Activated CD4-positive, alpha-beta T cell treated with anti-CD3 and anti-CD28 coated beads, Interleukin-2, Interleukin-6, amounts not matched to agents 100 ng/mL and 50 ng/mL, durations not matched to agents 16 hours and 8 hours (primary cell): ENCODE measurements at places on chromosomes 1 and 21.

- no peak for DNase-seq
Measured at GRCh38 chr1:84700070-84700469, 9.8 kb upstream of the SSX2IP start.

GRCh38 chr1:48523558-48523957, 51.6 kb upstream of the SPATA6 start:
- DNase-seq, result no peak

GRCh38 chr1:28735961-28736449, 735 bp upstream of the YTHDF2 start:
- no peak for DNase-seq

- DNase-seq, result no peak
Measured at GRCh38 chr1:40687059-40687458, 4.4 kb upstream of the NFYC start.

GRCh38 chr1:21852282-21853130, 40.4 kb downstream of the LDLRAD2 start:
- DNase-seq, result peak; percentile 41
